ENCODE measurements at places on chromosomes 3 and 15.

- no peak for DNase-seq
These were observed 7.6 kb downstream of the ULK3 start for GRCh38 chr15:74835312-74835823.

DNA sequence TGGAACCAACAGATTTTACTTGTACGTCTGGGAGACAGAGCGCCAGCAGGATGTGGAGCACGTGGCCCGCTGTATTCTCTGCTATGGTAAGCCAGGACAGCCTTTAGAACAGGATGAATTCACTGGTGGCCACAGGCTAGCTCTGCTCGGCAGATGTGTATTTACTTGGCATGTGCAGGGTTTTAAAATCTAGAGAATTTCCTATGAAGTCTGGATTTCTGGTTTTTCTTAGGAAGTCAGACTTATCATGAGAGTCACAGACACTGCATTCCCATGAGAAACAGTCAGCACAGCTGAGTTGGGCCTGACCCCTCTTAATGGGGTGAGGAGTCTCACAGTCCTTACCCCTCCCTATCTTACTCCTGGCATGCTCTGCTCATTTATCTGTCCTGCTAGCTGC is 84.6 kb upstream of the COL6A5 start:
- DNase-seq: no peak

DNA sequence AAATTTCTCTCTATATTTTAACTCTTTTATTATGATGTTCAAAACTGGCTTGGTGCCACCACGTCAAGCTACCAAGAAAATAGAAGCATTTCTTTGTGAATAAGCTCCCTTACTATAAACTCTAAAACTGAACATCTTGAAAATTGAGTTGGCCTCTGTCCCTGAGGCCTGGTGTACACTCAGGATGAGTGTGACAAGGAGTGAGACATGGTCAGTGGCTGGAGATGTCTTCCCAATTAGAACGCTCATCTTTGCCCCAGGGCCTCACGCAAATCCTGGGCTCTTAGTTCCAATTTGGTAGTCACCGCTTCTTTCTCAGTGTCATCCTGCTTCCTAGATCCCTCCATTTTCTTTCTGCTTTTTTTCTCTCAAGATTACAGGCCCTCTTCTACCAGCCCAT is 26.2 kb downstream of the SLC2A2 start:
- no peak for DNase-seq

DNA sequence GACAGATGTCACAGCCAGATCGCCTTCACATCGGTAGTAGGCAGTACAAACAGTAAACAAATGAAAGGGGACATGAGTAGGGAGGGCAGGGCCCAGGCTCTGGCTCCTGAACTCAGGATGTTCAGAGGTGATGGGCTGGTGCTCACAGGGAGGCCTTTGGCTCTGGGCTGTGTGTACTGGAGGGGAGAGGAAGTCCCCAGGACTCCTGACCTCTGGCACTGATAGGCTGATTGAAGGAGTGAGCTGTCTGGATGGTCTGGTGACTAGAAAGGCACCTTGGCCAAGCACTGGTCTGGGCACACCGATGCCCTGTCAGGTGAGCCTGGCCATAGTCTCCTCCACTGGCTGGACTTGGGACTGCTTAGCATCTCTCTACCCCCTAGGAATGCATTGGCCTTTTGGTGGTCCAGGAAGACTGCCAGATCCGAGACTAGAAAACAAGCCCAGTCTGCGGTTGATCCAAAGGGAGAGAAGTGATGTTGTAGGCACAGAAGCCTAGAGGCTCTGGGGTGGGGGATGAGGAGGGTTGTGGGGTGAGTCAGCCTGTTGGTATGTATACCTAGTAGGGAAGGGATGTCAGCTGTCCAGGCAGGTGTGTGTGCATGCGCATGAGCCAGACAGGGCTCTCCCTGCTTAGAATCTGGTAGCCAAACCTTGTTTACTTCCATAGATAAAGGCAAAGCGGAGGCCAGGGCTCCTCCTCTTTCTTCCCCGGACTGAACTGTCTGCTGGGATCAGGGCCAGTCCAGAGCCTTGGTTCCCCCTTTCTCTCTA is 1.9 kb downstream of the SPINT1 start:
- no peak for DNase-seq

- DNase-seq: no peak
These were observed 157.9 kb downstream of the FOXP1 start for GRCh38 chr3:71425491-71426071.
